Activated T-cell treated with anti-CD3 and anti-CD28 coated beads, Interleukin-2, amount 50 U/mL, for 72 hours (primary cell): ENCODE measurements at places on chromosomes 16 and 17. TPM values are rescaled to one million over a fixed set of nuclear protein-coding genes. Genes with fewer than 3 reads are reported as not detected.

The NTN3 gene
- not detected for total RNA-seq

The QRICH2 gene
- total RNA-seq, result 3.1 TPM

DNA sequence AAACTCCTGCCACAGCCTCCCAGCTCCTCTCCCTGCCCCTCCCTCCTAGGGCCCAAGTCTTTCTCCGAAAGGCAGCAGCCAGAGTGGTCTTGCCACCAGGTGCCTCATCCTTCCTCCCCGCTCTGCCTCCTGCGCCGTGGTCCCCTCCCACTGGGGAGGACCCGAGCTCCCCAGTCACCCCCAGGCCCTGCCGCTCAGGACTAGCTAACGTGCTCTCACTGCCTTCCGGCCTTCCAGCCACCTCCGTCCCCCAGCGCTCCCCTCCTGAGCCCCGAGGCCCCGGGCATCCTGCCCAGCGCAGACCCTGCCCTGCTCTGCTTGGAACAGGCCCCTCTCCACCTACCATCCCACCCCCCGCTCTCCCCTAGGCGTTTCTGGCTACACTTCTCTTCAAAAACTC lies 19.4 kb upstream of the COL1A1 start:
- peaks cover 6% of the 10 kb centered on the region for H3K4me1 ChIP-seq
- peaks cover 8% of the 10 kb centered on the region for H3K27me3 ChIP-seq
- H3K36me3 ChIP-seq, result peaks cover 3% of the 10 kb centered on the region
- no peak overlapping the region for H3K4me3 ChIP-seq

DNA sequence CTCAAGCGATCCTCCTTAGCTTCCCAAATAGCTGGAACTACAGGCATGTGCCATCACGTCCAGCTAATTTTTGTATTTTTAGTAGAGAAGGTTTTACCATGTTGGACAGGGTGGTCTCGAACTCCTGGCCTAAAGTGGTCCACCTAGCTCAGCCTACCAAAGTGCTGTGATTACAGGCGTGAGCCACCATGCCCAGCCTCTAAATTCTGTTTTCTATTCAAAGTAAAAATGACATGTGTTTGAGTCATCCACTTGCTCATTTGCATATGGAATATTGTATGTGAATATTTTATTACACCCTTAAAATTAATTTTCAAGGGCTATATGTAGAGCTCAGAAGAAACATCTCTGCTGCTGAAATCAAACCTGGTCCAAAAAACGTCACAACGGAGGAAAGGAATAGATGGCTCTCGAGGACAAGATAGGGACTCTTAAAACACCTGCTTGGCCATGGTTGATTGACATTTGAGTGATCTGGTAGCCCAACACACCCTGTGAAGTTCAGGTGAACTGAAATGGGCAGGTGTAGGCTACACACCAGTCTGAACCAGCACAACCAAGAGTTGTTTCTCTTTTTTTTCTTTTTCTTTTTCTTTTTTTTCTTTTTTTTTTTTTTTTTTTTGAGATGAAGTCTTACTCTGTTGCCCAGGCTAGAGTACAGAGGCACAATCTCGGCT lies 51.1 kb downstream of the SF3B3 start:
- H3K27me3 ChIP-seq, result no peaks in the 10 kb centered on the region
- no peak overlapping the region for H3K4me3 ChIP-seq
- H3K27ac ChIP-seq, result peak overlapping the region; percentile 64
- H3K4me1 ChIP-seq, result peaks cover 34% of the 10 kb centered on the region
- no peak for DNase-seq
- peaks cover 15% of the 10 kb centered on the region for H3K36me3 ChIP-seq

GRCh38 chr16:30032083-30032819 lies 1.2 kb upstream of the TLCD3B start:
- H3K36me3 ChIP-seq, result no peaks in the 10 kb centered on the region
- DNase-seq, result peak; percentile 64
- peak overlapping the region; percentile 36 for H3K4me3 ChIP-seq
- no peak overlapping the region for H3K27ac ChIP-seq
- H3K27me3 ChIP-seq, result peaks cover 45% of the 10 kb centered on the region

GRCh38 chr16:57256601-57257395 lies 11.7 kb downstream of the ARL2BP start:
- no peaks in the 10 kb centered on the region for H3K27me3 ChIP-seq
- peaks cover 16% of the 10 kb centered on the region for H3K4me1 ChIP-seq
- no peak overlapping the region for H3K27ac ChIP-seq
- H3K4me3 ChIP-seq, result no peak overlapping the region
- DNase-seq, result no peak

DNA sequence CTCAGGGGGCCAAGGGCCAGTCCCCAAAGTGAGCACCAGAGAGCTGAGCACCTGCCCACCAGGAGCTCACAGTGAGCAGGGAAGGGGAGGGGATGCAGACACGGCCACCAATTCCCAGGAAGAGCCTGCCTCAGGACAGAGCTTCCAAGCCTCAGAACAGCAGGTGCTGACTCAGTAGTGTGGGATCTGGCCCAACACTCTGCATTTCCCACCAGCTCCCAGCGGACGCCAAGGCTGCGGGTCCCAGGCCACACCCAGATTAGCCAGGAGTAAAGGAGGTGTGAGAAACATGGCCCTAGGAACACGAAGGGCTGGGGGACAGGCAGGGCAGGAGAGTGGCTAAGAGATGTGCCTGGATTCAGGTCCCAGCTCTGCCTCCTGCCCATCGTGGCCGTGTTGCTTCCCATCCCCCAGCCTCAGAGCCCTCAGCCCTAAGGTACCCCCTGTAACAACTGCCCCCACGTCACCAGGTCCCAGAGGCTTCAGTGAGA lies 28.4 kb upstream of the EIF1 start:
- no peak for DNase-seq
- no peak overlapping the region for H3K4me3 ChIP-seq
- H3K27ac ChIP-seq, result no peak overlapping the region
- no peaks in the 10 kb centered on the region for H3K27me3 ChIP-seq
